ENCODE measurements at places on chromosomes 11 and 22.

DNA sequence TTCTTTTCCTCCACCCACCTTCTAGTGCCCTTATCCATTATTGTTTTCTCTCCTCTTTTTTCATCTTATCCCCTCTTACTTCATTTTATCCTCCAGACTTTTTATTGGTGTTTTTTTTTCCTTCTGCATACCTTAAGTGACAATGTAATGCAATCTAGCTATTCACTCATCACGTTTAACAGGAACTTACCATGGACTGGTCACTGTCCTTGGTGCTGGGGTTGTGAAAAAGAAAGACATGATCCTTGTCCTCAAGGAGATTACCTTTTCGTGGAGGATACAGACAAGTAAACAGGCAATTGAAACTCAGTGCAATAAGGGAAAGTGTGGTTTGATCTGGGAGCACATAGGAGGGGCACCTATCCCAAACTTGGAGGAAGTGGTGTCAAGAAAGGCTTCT lies 20.7 kb downstream of the SYT9 start:
- no peaks in the 10 kb centered on the region for H3K4me1 ChIP-seq
- H3K27ac ChIP-seq: no peak overlapping the region

GRCh38 chr11:81072273-81072672 lies 1631.4 kb upstream of the TENM4 start:
- no peak overlapping the region for H3K4me3 ChIP-seq
- no peaks in the 10 kb centered on the region for H3K27me3 ChIP-seq
- H3K36me3 ChIP-seq: no peaks in the 10 kb centered on the region
- no peaks in the 10 kb centered on the region for H3K4me1 ChIP-seq
- no peak for DNase-seq

DNA sequence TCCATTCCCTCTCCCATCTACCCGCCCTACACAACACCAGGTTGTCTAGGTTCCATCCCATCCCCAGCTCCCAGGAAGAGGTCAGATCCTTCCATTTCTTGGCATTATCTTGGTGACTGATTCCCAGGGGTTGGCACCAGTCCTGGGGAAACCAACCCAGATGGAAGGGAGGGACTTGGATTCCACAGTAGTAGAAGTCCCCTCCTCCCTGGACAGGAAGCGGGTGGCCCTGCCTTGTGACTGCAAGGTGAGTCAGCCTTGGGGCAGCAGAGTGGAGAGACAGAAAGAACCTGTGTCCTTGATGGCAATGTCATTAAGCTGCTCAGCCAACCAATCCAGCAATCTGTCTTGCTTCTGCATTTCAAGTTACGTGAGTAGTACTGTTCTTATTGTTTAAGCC lies 26.5 kb downstream of the SYT13 start:
- no peaks in the 10 kb centered on the region for H3K4me1 ChIP-seq
- no peaks in the 10 kb centered on the region for H3K36me3 ChIP-seq
- H3K27me3 ChIP-seq: no peaks in the 10 kb centered on the region
- no peak overlapping the region for H3K4me3 ChIP-seq
- peak; percentile 88 for DNase-seq

DNA sequence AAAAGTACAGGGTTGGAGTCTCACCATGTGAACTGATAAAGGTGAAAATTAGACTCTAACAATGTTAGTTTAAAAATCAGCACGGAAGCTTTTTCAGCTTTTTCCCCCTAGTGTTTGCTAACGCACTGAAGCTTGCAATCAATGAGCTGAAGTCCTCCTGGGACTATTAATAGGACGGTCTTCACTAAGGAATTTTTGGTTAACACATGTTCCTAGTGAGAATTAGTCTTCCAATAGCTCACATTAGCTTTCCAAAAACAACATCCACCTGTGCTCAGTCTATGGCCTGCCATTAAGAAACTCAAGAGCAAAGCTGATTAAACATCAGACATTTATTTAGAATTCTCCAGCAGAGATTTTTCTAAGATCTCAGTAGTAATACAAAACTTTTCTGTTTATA lies 26.7 kb upstream of the DDI1 start:
- H3K27me3 ChIP-seq: no peaks in the 10 kb centered on the region
- H3K4me3 ChIP-seq: no peak overlapping the region
- peaks cover 27% of the 10 kb centered on the region for H3K4me1 ChIP-seq
- DNase-seq: no peak
- no peak overlapping the region for H3K27ac ChIP-seq
- H3K36me3 ChIP-seq: no peaks in the 10 kb centered on the region

DNA sequence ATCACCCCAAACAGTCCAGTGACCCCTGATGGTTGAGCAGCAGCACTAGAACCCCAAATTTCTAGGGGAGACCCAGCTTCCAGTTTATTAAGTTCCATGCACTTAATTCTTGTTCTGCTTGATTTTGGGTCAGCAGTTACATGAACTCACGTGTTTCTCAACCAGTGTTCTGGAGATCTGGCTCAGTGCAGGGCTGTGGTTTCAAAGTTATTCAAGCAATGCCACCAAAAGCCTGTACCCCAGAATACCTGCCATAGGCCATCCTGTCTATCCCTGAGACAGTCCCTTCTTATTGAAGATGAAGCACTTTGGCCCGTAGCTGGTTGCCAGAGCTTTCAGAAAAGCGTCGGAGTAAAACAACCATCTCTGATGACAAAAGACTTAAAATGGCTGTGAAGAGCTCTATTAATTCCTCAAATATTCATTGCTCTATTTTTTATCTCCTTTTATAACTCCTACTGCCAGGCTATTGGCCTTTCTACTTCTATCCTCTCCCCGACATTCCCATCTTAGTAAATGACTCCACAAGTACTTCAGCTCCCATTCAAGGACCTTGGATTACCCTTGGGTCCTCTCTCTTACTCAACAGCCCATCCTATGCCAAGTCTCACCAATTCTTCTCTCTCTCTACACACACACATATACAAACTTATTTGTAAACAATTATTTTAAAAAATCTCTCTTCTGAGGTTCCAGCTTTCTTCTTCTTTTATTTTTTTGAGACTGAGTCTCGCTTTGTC lies 18.0 kb upstream of the VPREB1 start:
- no peak for DNase-seq
- no peaks in the 10 kb centered on the region for H3K4me1 ChIP-seq
- H3K27ac ChIP-seq: no peak overlapping the region
- no peaks in the 10 kb centered on the region for H3K36me3 ChIP-seq

GRCh38 chr11:560305-561147 lies at the start of the genes LMNTD2 and RASSF7:
Gene LMNTD2, minus strand, starts transcription at chr11:560738. Its CDS starts 22 bp downstream, at chr11:560716.
Gene RASSF7, plus strand, starts transcription at chr11:560970. Its CDS starts 799 bp downstream, at chr11:561769.
- H3K4me3 ChIP-seq: peak within 1 kb of the TSS; percentile 45
- H3K27ac ChIP-seq: no peak within 1 kb of the TSS
- DNase-seq: peak; percentile 91
- H3K4me1 ChIP-seq: peaks cover 19% of the 10 kb centered on the region

GRCh38 chr11:110126936-110127335 lies 33.7 kb downstream of the ZC3H12C start:
- H3K36me3 ChIP-seq: no peaks in the 10 kb centered on the region
- no peaks in the 10 kb centered on the region for H3K27me3 ChIP-seq
- peaks cover 13% of the 10 kb centered on the region for H3K4me1 ChIP-seq

DNA sequence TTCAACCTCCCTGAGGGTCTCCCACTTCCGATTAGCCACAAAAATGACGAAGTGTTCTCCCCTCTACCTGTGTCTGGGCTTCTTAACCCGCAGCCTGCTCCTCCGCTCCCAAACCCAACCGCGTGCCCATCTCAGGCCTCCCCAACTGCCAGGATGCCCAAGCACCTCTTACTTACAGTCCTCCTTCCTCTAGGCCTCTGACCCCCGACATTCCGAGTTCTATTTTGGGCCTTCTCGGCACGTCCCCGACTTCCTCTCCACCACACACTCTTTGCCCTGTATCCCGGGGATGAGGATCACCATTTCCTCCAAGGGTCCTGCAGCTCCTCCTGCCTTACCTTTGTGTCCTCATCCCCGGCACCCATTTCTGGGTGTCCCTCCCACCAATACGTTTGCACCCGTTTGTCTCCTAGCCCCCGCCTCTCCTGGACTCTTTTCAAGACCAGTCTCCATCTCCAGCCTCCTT lies 388 bp upstream of the MUS81 start:
- H3K27me3 ChIP-seq: no peaks in the 10 kb centered on the region
- H3K4me3 ChIP-seq: no peak overlapping the region
- peaks cover 41% of the 10 kb centered on the region for H3K36me3 ChIP-seq
- no peak for DNase-seq
- peaks cover 34% of the 10 kb centered on the region for H3K4me1 ChIP-seq
- peak overlapping the region; percentile 91 for H3K27ac ChIP-seq

DNA sequence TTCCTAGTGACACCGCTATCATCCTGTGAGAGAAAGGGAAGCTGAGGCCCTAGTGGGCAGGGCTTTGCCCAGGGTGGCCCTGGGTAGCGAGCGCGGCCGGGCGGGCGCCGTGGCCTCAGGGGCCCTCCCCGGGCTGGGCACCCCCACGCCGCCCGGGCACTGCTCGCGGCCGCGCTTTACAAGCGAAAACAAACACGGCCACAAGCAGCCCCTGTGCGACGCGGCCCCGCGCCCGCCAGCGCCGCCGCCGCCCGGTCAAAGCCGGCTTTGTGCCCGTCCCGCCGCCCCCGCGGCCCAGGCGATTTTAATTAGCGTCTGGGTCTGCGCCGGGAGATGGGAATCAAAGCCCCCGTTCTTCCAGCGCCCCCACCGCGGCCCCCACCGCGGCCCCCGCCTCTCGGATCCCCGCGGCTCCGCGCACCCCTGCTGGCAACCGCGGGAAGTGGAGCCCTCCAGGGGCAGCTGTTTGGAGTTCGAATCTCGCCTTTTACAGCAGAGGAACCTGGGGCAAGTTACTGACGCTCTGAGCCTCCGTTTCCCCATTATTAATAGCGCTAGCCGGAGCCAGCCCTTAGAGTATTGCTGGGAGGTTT lies 47.9 kb downstream of the CHRDL2 start:
- H3K4me3 ChIP-seq: no peak overlapping the region
- peak; percentile 36 for DNase-seq
- H3K27ac ChIP-seq: no peak overlapping the region
- H3K36me3 ChIP-seq: no peaks in the 10 kb centered on the region
- H3K4me1 ChIP-seq: no peaks in the 10 kb centered on the region

DNA sequence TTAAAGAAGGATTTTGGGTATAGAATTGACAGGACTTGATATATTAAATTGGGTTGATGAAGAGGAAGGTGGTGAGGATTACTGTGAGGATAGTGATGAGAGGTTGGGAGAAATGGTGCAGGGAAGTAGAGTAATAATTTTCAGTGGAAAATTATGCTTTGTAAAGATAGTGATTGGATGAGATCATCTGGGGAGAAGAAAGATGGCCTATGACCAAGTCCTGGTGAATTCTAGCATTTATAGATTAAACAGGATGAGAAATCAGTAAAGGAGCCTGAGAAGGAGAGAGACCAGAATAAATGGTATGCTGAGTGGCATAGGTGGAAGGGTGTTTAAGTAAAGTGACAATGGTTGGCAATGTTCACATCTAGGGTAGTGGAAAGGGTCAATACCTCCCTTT lies 15.0 kb downstream of the IPO7 start:
- H3K27ac ChIP-seq: no peak overlapping the region
- H3K27me3 ChIP-seq: no peaks in the 10 kb centered on the region
- no peak overlapping the region for H3K4me3 ChIP-seq
- H3K36me3 ChIP-seq: peaks cover 8% of the 10 kb centered on the region
- H3K4me1 ChIP-seq: no peaks in the 10 kb centered on the region
- DNase-seq: no peak

- no peak overlapping the region for H3K4me3 ChIP-seq
- H3K27me3 ChIP-seq: no peaks in the 10 kb centered on the region
- H3K27ac ChIP-seq: no peak overlapping the region
- DNase-seq: peak; percentile 5
- no peaks in the 10 kb centered on the region for H3K36me3 ChIP-seq
Observed at GRCh38 chr11:86519064-86519911, 144.6 kb downstream of the CCDC81 start.

DNA sequence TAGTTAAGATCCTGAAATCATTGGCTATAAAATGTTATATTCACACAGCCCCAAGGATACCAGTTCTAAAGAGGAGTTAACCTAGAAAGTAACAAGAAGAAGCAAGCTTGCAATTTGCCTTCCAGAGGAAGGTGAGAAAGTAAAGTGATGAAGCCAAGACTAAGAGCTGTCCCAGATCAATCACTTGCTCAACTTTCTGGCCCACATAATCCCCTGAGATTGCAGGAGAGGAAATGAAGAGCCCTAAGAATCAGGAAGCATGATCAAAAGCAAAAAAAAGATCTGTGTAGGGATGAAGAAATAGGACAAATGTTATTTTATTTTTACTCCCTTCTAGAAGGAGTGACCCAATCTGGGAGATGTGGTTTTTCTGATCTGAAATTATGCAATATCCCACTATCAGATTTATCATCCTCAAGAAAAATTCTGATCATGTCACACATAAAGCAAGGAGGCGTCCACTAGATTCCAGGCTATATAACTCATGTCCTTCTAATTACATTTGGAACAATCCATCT lies 180.3 kb upstream of the GUCY1A2 start:
- H3K27ac ChIP-seq: no peak overlapping the region
- H3K36me3 ChIP-seq: no peaks in the 10 kb centered on the region
- H3K27me3 ChIP-seq: no peaks in the 10 kb centered on the region
- no peak overlapping the region for H3K4me3 ChIP-seq
- DNase-seq: no peak

- H3K27ac ChIP-seq: no peak overlapping the region
- no peak overlapping the region for H3K4me3 ChIP-seq
- H3K4me1 ChIP-seq: no peaks in the 10 kb centered on the region
- H3K36me3 ChIP-seq: no peaks in the 10 kb centered on the region
- no peaks in the 10 kb centered on the region for H3K27me3 ChIP-seq
Observed at GRCh38 chr11:84003181-84003580, 717.0 kb upstream of the CCDC90B start.

- no peak overlapping the region for H3K27ac ChIP-seq
- H3K4me1 ChIP-seq: peaks cover 35% of the 10 kb centered on the region
- H3K36me3 ChIP-seq: no peaks in the 10 kb centered on the region
- DNase-seq: peak; percentile 14
- no peaks in the 10 kb centered on the region for H3K27me3 ChIP-seq
Observed at GRCh38 chr22:46029574-46030200, 52.7 kb upstream of the WNT7B start.

DNA sequence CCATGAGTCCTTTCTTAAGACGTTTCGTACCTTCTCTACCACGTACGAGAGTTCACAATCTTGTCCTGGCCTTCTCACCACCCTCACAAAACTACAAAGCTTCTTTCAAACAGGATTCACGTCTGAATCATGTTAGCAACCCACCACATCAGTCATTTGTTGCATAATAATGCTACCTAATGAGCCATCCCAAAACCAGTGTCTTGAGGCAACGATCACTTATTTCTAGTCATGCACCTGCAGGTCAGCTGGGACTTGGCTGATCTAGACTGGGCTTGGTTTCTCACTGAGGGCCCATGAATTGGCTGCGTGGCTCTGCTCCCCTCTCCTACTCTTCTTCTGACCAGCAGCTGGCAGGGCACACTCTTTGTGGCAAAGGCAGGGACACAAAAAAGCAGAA lies 28.3 kb downstream of the LARGE1 start:
- H3K4me1 ChIP-seq: peaks cover 10% of the 10 kb centered on the region
- no peak overlapping the region for H3K27ac ChIP-seq
- no peaks in the 10 kb centered on the region for H3K27me3 ChIP-seq

- H3K4me1 ChIP-seq: no peaks in the 10 kb centered on the region
- no peak overlapping the region for H3K27ac ChIP-seq
- H3K36me3 ChIP-seq: no peaks in the 10 kb centered on the region
- H3K4me3 ChIP-seq: no peak overlapping the region
- H3K27me3 ChIP-seq: no peaks in the 10 kb centered on the region
Observed at GRCh38 chr11:116333001-116333535, 439.7 kb downstream of the BUD13 start.

GRCh38 chr22:30210235-30210909 lies 36.2 kb downstream of the LIF start:
- no peak overlapping the region for H3K4me3 ChIP-seq
- no peak overlapping the region for H3K27ac ChIP-seq
- H3K4me1 ChIP-seq: peaks cover 27% of the 10 kb centered on the region
